ENCODE measurements at places on chromosomes 16 and 17.

DNA sequence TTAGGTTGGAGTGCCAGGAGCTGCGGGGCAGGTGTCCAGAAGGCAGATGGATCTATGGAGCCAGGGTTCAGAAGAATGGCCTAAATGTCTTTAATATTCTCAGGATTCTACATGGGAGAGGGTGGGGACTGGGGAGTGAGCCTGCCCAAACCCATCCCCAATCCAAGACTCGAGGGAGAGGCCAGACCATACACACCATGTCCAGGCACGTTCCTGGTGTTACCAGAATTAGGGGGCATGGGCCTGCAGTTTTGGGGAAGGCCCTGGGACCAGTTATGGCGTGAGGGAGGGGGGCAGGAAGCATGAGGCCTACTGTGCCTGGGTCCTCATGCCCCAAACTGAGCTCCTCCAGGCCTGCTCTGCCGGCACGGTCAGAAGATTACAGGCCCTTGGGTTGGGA lies 1.9 kb downstream of the TAX1BP3 start:
- H3K27ac ChIP-seq = peak overlapping the region; percentile 98
- peak overlapping the region; percentile 98 for H3K4me3 ChIP-seq
- peaks cover 4% of the 10 kb centered on the region for H3K36me3 ChIP-seq
- H3K27me3 ChIP-seq = no peaks in the 10 kb centered on the region
- H3K4me1 ChIP-seq = peaks cover 21% of the 10 kb centered on the region
- DNase-seq = no peak

GRCh38 chr17:27217631-27218030 lies 76.3 kb upstream of the WSB1 start:
- no peak overlapping the region for H3K27ac ChIP-seq
- no peak for DNase-seq
- no peaks in the 10 kb centered on the region for H3K4me1 ChIP-seq
- H3K36me3 ChIP-seq = no peaks in the 10 kb centered on the region

DNA sequence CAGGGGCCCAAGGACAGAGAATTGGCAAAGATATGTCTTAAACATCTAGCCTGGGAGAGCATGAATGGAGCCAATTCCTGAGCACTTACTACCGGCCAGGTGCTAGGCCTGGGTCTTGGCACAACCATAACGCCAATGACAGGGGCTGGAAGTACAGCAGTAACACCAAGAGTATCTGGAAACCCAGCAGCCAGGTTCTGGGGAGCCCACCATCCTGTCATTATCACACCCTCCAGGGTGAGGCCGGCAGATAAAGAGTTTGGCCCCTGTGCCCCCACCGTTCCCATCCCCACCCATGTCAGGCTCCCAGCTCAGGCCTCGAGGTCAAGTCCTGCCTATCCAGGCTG lies 508 bp upstream of the TMC8 start:
- peak overlapping the region; percentile 65 for H3K27ac ChIP-seq
- H3K4me3 ChIP-seq = peak overlapping the region; percentile 73
- peaks cover 17% of the 10 kb centered on the region for H3K4me1 ChIP-seq
- no peak for DNase-seq
- H3K36me3 ChIP-seq = no peaks in the 10 kb centered on the region

- no peaks in the 10 kb centered on the region for H3K27me3 ChIP-seq
- H3K4me3 ChIP-seq = no peak overlapping the region
- H3K36me3 ChIP-seq = no peaks in the 10 kb centered on the region
- no peak for DNase-seq
- H3K4me1 ChIP-seq = peaks cover 48% of the 10 kb centered on the region
These were observed 52.1 kb upstream of the TOB1 start for GRCh38 chr17:50918071-50918932.
